Right ventricle myocardium superior (tissue), 1 donor: ENCODE measurements at places on chromosomes 6 and 20.
A peak's percentile ranks its signal among the peaks of the same experiment; 100 is the strongest.

- DNase-seq = peak; percentile 58
Measured at GRCh38 chr6:15841937-15842726, 179.3 kb upstream of the DTNBP1 start.

- no peak for DNase-seq
Measured at GRCh38 chr6:161153725-161154124, 120.1 kb downstream of the AGPAT4 start.

- DNase-seq = peak; percentile 83
Measured at GRCh38 chr6:160428069-160428430, 79.9 kb downstream of the SLC22A3 start.

GRCh38 chr6:113995634-113996033, 24.7 kb upstream of the HDAC2 start:
- DNase-seq = peak; percentile 48

- no peak for DNase-seq
Measured at GRCh38 chr6:14861491-14861943, 384.4 kb upstream of the JARID2 start.

- DNase-seq = no peak
Measured at GRCh38 chr20:59948828-59949720, 8.9 kb downstream of the FAM217B start.

GRCh38 chr6:81938991-81939732, 186.7 kb upstream of the TENT5A start:
- DNase-seq = no peak

- DNase-seq = no peak
Measured at GRCh38 chr6:130376936-130377335, 11.1 kb downstream of the TMEM200A start.

DNA sequence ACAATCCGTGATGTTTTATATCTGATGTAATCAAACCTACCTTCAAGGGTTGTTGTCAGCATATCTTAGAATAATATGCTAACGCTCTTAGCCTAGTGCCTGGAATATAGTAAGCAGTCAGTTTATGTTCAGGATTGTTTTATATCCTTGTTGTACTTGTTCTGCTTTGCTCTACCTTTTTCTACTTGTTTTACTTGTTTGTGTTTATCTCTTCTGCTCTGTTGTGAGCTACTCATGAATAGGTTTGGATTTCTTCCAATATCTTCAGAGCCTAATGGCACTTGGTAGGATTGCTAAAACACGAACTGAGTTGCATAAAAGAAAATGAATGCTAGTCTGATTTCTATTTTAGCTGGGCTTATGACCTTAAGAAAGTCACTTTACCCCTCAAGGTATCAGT, 40.1 kb downstream of the DNAH8 start:
- no peak for DNase-seq

DNA sequence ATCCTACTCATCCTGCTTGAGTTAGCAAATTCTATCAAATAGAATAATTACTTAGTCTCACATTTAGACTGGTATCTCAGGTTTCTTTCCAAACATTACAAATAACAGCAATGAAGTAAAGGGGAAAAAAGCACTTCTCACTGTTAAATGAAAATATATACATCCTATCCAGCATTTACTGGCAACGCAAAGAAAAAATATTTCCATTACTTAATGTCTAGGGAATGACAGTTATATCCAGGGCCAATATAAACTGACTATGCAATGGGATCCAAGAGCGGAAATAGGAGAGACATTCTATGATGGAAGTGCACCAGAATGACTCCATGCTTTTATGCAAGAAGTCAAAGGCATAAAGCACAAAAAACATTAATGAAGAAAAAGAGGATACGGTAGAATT, 60.3 kb downstream of the ME1 start:
- DNase-seq = no peak

DNA sequence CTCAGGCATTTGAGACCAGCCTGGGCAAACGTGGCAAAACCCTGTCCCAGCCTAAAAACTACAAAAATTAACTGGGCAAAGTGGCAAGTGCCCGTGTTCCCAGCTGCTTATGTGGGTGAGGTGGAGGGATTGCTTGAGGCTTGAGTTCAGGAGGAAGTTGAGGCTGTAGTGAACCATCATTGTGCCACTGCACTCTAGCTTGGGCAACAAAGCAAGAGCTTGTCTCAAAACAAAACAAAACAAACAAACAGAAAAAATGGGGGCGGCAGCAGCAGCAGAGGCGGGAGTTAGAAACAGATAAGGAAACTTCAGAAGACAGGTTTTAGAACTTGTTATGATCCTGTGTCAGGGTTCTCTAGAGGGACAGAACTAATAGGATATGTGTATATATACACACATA, 49.0 kb downstream of the SCAF8 start:
- DNase-seq = no peak

DNA sequence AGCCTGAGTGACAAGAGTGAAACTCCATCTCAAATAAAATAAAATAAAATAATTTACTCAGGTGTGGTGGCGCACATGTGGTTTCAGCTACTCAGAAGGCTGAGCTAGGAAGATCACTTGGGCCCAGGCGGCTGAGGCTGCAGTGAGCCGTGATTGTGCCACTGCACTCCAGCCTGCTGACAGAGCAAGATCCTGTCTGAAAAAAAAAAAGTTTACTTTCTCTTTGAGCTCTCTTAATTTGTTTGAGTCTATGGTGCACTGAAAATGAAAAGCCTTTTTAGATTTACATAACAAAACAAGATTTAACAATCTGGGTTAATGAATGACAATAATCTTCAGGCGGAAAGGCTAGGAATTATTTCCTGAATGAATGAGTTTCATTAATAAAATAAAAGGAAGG, 23.3 kb upstream of the NHSL1 start:
- no peak for DNase-seq
